ENCODE measurements at places on chromosomes 5 and 9. TPM values are rescaled to one million over a fixed set of nuclear protein-coding genes. Genes with fewer than 3 reads are reported as not detected.

DNA sequence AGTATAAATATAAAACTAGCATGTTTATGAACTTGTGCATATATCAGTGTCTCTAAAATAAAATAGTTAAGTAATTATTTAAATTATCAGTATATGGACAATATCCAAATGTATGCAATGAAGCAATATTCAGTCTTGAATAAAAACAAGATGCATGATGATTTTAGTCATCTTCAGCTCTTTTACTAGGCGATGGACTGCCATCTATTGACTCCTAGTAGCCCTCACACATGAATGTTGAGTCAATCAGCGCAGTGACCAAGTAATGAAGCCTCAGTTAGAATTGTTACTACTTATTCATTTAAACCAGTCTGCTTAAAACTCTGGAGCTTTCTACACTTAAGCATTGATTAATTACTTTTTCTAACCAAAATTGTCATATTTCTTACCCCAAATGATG is 92.9 kb upstream of the GRHPR start:
- no peak for ATAC-seq

DNA sequence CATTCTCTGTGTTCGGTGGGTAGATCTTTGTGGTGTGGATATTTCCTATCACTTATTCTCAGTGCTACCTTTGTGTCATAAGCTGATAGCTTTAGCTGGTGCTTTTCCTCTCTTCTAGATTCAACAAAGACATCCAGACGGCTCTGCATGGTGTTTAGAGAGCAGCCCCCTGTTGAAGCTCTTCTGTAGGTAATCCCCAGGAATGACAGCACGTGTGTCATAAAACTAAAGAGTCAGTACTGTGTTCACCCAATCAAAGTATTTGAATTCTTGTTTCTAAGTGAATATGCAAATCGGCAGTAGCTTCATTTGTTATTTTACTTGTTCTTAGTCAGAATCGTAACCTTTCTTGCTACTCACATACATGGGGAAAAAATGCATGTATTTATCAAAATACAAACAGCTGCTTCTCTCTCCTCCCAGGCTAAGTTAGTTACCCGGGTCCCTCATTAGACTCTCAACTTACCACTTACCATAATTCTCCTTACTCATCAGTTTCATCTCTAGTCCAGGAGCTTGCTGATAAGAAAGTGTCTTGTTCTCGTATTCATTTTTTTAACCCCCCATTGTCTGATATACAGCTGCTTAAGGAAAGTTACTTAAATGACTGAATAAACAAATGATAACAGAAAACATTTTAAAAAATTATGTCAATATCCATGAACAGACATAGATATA is 1696.0 kb upstream of the WWC1 start:
- ATAC-seq: no peak

GRCh38 chr9:79220251-79220650 is 351.5 kb upstream of the TLE4 start:
- no peak for ATAC-seq

DNA sequence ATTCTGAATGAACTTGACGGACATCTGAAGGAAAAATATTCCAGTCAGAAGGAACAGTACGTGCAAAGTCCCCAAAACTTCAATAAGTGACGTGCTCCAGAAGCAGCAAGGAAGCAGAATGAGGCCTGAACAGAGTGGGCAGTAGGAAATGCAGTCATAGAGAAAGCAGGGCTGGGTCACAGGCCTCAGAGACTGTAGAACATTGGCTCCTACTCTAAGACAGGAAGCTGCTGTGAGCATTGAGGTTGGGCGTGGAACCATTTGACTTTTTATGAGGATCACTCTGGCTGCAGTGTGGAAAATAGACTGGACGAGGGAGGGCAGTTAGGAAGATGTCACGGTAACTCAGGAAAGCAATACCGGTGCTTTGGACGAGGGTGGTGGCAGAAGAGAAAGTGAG is 64.0 kb downstream of the DOCK8 start:
- ATAC-seq: peak; percentile 91

GRCh38 chr5:170596482-170597044 is 92.7 kb downstream of the KCNIP1 start:
- no peak for ATAC-seq

- no peak for ATAC-seq
Observed at GRCh38 chr9:113669522-113670115, 206.1 kb downstream of the RGS3 start.

- no peak for ATAC-seq
Observed at GRCh38 chr5:113063927-113064326, 87.3 kb downstream of the DCP2 start.

GRCh38 chr9:131349881-131350563 is 43.9 kb upstream of the PRRC2B start:
- peak; percentile 99 for ATAC-seq

DNA sequence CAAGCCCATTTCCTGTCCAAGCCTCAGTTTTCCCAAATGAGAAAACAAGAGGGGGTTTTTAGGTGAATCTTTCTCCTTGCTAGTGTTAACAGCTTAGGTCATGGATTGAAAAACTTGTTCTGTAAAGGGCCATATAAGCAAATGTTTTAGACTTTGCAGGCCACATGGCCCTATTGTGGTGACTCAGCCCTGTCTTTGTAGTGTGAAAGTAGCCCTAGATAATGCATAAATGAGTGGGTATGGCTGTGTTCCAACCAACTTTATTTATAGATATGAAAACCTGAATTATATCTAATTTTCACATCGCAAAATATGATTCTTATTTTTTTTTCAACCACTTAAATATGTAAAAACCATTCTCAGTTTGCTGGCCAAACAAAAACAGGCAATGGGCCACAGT is 6.9 kb upstream of the BARX1 start:
- ATAC-seq: no peak

DNA sequence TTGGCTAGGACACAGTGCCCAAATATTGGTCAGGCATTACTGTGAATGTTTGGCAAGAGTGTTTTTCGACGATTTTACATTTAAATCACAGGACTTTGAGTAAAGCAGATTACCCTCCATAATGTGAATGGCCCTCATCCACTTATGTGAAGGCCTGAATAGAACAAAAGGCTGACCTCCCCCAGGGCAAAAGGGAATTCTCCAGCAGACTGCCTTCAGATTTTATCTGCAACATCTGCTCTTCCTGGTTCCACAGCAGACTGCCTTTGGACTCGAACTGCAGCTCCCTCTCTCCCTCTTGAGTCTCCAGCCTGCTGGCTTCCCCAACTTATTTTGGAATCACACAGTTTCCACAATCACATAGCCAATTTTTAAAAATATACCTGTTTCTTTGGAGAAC is 7.1 kb upstream of the TMEM215 start:
- no peak for ATAC-seq

DNA sequence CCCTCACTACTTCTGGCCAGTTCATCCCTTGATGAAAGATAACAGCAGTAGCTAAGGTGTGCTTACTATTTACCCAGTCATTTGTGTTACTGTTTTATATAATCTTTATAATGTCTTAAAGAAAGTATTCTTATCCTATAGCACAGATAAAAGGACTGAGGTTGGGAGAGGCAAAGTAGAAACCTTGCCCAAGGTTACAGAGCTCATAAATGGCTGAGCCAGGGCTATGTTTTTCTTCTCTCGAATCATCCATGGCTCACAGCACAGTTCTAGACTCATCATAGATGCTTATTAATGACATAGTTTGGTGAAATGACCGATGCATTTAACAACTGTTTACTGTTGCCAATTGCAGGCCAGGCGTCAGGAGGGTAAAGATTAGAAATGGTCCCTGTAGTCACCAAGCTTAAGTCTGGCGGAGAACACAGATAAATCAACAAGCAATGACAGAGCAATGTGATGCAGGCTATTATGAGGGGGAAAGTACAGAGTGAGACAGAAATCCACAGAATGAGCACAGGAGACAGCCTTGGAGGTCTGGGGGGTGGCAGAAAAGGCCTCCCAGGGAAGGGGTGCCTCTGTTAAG is 65.6 kb upstream of the ZNF622 start:
- no peak for ATAC-seq

DNA sequence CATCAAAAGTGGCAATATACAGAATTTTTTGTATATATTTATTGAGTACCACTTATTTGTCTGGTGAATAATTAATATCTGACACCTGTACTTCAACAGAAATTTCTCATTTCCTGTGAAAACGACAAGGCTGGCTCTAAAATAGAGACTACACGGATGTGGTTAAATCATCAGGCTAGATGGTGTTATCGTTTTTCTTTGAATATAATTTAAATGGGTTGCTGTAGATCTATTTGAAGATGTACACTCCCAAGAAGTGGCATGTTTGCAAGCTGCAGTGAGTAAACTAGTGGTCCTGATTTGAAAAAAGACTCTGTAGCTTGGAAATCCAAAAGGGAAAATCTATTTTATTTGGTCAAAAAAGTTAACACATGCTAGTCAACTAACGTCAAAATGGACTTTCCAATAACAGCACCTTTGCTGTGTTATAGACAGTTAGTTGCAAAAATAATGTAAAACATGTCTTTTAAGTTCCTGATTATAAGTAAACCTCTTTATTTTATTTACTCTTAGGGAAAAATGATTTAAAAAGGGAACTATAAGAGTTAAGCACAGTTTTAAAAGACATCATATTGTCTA is 13.8 kb downstream of the ST8SIA4 start:
- ATAC-seq: peak; percentile 33

TMEM215 gene
- not detected for total RNA-seq

OMD gene
- total RNA-seq: not detected

C5 gene
- 1.7 TPM for total RNA-seq

PTPN3 gene
- 0.41 TPM for total RNA-seq

FIBCD1 gene
- not detected for total RNA-seq

MYMK gene
- not detected for total RNA-seq

IL3 gene
- 0.32 TPM for total RNA-seq

FAM151B gene
- total RNA-seq: 0.13 TPM

SAPCD2 gene
- total RNA-seq: 21.9 TPM
